ENCODE measurements at places on chromosomes 1 and 21.

DNA sequence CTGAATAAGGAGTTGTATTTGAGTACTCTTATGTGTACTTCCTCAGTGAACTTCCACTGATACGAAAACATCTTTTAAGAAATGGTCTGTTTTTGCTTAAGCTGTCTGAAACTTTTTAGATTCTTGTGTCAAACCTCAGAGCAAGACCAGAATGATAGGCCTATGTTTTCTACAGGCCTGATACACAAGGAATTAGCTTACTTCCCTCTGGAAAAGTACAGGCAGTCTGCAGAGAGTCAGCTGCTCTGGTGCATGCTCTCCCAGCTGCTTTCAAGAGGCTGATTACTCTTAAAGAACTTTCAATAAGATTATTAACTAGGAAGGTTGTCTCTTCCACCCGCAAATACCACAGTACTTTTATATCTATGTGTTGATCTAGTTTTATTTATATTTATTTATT, 9.5 kb downstream of the SNX27 start:
- DNase-seq: no peak

- no peak for DNase-seq
Measured at GRCh38 chr1:228039986-228040385, 33.2 kb downstream of the WNT3A start.

GRCh38 chr1:34777519-34778321, 3.3 kb upstream of the GJB3 start:
- DNase-seq: no peak

- DNase-seq: no peak
Measured at GRCh38 chr1:118102445-118102844, 82.6 kb downstream of the SPAG17 start.

DNA sequence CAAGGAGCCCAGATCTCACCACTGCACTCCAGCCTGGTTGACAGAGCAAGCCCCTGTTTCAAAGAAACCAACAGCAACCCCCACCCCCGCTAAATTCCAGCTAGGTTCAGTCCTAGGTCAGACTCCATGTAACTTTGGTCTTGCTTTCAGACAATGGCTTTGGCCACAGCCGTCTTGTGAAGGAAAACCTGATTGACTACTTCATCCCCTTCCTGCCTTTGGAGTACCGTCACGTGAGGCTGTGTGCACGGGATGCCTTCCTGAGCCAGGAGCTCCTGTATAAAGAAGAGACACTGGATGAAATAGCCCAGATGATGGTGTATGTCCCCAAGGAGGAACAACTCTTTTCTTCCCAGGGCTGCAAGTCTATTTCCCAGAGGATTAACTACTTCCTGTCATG, 12.9 kb downstream of the TOR3A start:
- no peak for DNase-seq

- no peak for DNase-seq
Measured at GRCh38 chr1:202029171-202029665, 18.8 kb downstream of the ELF3 start.

DNA sequence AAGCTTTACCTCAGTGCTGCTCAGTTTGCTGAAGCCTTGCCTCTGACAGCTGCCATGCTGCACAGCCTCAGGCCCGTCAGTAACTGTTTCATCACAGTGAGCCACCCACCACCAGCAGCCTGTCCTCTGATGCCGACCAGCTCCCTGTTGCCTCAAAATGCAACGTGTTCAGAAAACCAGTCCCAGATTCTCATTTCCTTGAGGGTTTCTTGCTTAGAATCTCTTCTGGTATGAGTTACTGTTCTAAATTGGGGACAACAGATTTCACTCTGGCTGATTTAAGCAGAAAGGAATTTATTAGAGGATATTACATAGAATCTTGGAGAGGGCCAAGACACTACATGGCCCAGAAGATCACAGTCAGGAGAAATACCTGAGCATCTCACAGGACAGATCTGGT, 11.0 kb downstream of the UBL4B start:
- no peak for DNase-seq

- DNase-seq: no peak
Measured at GRCh38 chr1:198669023-198669698, 30.3 kb downstream of the PTPRC start.

DNA sequence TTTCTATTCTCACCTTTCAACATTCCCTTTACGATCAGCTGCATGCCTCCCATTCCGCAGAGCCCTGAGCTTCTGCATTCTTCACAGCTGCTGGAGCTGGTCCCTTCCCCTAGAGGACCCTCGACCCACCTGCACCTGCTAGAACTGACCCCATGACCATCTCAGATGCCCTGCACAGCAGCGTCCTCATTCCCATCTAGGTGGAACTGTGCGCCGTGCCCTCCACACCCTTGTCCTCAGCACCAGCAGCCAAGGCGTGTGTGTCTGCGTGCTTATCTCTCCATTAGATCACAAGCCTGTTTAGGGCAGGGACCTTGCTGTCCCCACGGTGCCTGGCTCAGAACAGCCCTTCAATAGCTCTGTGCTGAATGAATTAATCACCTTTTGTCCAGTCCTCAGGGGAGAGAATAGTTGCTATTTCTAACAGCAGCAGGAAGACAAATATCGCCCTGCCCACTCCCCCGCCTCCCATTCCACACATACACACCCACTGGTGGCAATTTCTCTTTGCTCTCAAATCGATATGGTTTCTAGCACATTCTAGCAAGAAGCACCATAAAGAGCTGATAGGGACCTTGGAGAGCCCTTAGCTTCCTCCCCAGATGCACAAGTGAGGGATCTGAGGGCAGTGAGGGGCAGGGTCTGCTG, 61.7 kb downstream of the KCNN3 start:
- no peak for DNase-seq
